ENCODE measurements at places on chromosomes 7 and 10.

GRCh38 chr10:30870896-30871295 is 160.8 kb downstream of the ZNF438 start:
- no peak for DNase-seq

DNA sequence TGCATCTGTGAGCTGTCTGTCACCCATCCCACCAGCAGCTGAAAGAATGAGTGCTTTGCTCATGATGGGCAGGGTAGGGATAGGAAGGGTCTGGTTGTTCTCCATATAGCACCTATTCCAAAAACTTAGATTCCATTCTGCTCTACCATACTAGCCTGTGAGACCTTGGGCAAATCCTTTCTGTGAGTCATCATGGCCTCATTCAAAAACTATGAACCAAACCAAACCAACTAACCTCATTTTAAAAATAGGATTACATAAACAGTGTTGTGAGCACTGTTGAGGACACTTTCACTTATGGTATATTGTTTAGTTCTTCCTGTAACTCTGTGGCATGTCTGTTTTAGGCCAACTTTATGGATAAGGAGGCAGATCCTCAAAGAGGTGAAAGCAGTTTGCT is 30.9 kb upstream of the STEAP4 start:
- DNase-seq, result no peak

DNA sequence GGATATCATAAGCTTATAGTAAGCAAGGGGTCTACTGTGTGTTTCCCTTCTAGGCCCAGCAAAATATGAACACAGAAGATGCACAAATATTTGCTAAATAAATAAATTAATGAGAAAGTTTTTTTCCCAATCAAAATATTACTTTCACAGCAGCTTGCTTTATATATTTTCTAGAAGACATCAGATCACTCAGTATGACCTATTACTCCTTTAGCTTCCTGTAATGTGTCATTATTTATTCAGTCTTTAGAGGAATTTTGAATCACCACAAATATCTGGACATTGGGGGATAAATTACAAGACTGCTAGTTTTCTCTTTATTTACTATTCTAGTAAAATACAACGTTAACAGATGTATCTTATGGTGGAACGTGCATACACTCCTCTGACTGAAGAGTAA is 765.8 kb upstream of the POM121L12 start:
- DNase-seq, result no peak

- DNase-seq, result no peak
Observed at GRCh38 chr7:111238886-111239285, 148.0 kb downstream of the LRRN3 start.

DNA sequence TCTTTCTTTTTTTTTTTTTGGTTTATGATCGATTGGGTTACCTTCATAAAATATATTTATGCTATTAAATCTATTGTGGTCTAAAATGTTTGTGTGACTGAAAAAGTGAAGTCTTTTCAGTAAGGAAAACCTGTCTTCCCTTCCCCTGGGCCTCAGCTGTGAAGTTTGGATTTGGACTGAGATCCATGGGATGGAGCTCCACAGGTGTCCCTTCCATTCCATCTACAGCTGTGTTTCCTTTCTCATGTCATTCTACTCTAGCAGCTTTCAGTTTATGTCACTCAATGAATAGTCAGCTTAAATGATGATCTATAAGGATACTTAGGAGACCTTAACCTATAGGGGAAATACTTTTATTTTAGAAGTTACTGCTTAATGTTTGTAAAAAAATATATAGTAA is 48.0 kb upstream of the NCF1 start:
- no peak for DNase-seq

DNA sequence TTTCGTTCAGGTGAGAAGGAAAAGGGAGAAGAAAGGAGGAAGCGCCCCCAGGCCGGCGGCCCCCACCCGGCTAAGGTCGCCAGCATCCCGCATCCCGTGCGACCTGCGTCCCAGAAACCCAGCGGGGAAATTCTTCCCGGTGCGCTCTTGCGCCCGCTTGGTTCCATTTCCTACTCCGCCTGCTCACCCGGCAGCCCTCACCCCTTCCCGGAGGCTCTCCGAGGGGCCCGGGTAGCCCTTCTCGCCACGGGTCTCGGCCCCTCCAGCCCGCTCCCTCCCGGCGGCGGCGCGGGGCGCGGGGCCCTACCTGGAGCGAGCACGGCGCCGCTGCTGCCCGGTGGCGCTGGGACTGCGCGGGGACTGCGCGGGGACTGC is at the start of gene PRKCQ:
TSS of gene PRKCQ (minus strand) at position 373 of the 375 bp plus-strand sequence. CDS start 65,141 bp downstream, outside the sequence.
- no peak for DNase-seq

GRCh38 chr10:86553639-86554038 is 32.0 kb upstream of the WAPL start:
- DNase-seq, result no peak

DNA sequence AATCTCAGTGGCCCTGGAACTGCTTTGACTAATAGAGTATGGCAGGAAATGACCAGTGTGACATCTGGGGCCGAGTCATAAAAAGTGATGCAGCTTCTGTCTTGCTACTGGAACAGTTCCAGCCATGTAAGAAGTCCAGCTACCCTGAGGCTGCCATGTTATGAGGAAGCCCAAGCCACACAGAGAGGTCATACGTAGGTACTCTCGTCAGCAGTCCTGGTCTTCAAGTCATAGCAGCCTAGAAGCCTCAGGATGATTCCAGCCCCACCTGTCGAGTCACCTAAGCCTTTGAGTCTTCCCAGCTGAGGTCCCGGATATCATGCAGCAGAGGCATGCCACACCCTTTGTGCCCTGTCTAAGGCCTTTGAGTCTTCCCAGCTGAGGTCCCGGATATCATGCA is 92.1 kb downstream of the PPP1R3C start:
- DNase-seq, result no peak

DNA sequence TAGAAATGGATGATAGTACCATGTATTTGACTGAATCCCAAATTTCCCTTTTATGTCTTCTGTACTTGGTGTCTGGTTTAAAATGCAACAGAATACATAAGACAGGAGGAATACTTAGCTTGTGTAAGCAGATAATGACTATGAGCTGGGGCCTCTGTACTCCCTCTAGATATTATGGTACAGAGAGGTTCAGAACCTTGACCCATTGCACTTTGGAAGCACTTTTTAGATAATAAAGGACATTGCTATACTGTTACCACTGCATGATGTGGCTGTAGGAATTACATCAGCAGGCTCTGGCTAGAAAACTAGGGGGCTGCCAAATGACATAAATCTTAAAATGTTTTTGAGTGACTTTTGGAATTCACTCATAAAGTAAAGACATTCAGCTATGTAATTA is 526.6 kb downstream of the SORCS1 start:
- DNase-seq, result no peak

DNA sequence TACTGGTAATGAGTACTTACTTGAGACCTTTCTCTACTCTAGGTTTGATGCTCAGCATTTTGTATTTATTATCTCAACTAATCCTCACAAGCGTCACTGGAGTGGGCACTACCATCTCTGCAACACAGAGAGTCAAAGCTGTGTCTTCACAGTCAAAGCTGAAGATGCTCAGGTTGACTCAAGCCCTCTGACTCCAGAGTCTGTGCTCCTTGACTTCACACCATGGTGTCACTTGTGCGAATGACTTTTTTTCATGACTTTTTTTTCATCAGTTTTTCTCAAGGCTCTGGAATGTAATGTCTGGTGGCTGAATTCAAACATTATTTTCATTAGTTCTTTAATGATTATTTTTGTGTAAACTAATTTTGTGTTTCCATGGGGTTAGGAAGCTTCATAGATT is 30.4 kb upstream of the TARP start:
- DNase-seq, result no peak

- no peak for DNase-seq
Observed at GRCh38 chr10:97771055-97771891, 526 bp downstream of the SFRP5 start.

- no peak for DNase-seq
Observed at GRCh38 chr7:23410446-23411183, 59.7 kb downstream of the IGF2BP3 start.

GRCh38 chr10:33092596-33092995 is 134.6 kb upstream of the ITGB1 start:
- no peak for DNase-seq

DNA sequence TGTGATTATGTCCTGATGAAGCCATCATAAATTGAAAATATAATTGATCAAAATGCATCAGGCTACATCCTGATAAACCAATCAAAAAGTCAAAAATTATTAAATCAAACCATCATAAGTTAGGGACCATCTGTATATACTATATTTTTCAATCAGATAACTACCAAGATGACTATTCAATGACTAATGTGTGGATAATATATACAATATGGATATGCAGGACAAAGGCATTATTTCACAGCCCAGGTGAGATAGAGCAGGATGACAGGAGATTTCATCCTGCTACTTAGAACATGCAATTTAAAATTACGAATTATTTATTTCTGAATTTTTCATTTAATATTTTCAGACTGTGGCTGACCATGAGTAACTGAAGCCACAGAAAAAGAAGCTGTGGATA is 137.3 kb upstream of the GNAI1 start:
- no peak for DNase-seq

- peak; percentile 12 for DNase-seq
Observed at GRCh38 chr7:107972075-107972482, 30.9 kb downstream of the LAMB1 start.

- no peak for DNase-seq
Observed at GRCh38 chr7:74228951-74229900, 19.4 kb downstream of the LAT2 start.

GRCh38 chr10:641149-642010 is 48.1 kb downstream of the DIP2C start:
- no peak for DNase-seq

- DNase-seq, result no peak
Observed at GRCh38 chr10:113644185-113645120, 19.4 kb downstream of the NRAP start.

GRCh38 chr7:100745184-100745583 is 11.8 kb downstream of the ZAN start:
- DNase-seq, result no peak

GRCh38 chr7:73936967-73937366 is 76.0 kb downstream of the TMEM270 start:
- DNase-seq, result no peak

- DNase-seq, result peak; percentile 93
Observed at GRCh38 chr10:89518876-89519842, 16.2 kb downstream of the SLC16A12 start.

- no peak for DNase-seq
Observed at GRCh38 chr7:146090023-146090645, 26.5 kb upstream of the CNTNAP2 start.

DNA sequence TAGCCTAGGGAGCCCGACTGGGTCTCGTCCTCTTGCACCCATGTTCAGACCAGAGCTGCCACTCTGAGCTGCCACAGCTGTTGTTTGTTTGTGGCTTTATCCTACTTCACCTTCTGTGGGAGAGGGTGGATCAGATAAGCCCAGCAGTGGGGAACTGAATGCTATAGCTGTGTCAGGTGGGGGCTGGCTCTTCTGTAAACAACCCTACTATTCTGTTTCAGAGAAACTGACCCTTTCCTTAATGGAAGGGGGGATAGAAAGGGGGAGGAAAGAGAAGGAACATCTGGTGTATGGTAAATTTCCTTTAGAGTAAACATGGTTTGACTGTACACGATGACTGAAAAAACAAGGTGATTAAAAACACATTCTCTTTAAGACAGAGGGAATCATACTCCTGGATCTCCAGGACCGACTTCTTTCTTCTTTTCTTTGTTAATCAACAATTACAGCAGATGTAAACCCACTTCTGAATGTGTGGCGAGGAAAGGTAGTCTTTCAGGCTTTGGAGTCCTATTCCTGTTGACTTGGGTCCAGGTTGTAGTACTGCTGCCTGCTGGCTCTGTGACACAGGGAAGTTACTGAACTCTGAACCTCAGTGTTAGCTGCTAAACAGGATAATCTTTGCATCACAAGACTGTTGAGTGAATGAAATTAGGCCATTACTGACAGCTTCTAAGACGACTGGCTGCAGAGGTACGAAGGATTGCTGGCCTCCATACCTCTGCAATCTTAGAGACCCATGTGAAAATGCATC is 6.0 kb downstream of the PRXL2A start:
- no peak for DNase-seq

GRCh38 chr7:148084138-148084537 is 506.4 kb upstream of the C7orf33 start:
- DNase-seq, result peak; percentile 14

GRCh38 chr10:2964632-2965296 is 102.6 kb upstream of the PFKP start:
- no peak for DNase-seq

DNA sequence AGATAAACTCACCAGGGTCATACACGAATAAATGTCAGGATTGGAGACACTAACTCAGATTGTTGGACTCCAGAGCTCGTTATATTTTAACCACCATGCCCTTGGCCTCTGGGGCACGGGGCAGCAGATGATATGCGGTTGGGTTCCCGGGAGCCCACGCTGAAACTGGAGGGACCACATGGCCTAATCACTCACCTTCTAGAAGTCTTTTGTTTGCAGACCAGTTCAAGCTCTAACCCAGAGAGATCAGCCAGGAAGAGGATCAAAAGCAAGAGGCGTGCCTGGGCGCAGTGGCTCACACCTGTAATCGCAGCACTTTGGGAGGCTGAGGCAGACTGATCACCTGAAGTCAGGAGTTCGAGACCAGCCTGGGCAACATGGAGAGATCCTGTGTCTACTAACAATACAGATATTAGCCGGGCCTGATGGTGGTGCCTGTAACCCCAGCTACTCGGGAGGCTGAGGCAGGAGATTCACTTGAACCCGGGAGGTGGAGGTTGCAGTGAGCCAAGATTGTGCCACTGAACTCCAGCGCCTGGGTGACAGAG is 42.6 kb upstream of the ECHDC3 start:
- no peak for DNase-seq

- no peak for DNase-seq
Observed at GRCh38 chr7:146002431-146003078, 114.0 kb upstream of the CNTNAP2 start.

DNA sequence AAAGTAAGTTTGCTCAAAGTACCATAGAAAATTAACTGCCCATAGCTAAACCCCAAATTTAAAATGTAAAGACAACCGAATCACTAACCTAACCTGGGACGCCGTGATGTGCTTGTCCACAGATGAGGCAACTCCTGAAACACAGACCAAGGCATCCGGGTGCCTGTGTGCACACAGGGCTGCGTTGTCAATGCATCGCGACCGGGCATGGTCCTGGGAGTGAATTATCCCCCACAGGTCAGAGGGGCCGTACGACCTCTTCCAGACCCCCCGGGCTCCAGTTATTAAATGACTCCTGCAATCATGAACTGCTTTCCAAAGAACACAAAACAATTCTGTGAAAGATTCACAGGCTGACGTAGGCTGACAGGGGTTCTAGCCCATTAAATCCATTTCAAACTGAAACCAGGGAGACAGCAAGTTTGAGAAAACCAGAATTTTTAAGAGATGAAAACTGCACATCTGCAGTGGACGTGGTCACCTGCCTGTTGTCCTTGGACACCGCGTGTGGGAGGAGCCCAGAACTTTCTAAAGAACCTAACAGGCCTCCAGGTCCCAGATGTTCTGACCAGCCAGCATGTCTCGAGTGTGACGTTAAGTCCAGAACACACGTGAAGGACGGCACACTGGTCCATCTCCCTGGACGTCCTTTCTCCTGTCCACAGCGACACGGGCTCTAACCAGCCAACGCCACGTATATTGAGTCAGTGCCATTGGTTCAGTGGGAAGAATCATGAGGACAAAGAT is 297.8 kb downstream of the DNAJB6 start:
- no peak for DNase-seq

- DNase-seq, result no peak
Observed at GRCh38 chr10:103278537-103278823, 1.5 kb downstream of the INA start.

GRCh38 chr10:132069849-132070182 is 4.1 kb downstream of the JAKMIP3 start:
- DNase-seq, result no peak

Measured in AG04449 (cell line).